ENCODE measurements at places on chromosomes 16 and 17.
A peak's percentile ranks its signal among the peaks of the same experiment; 100 is the strongest.

DNA sequence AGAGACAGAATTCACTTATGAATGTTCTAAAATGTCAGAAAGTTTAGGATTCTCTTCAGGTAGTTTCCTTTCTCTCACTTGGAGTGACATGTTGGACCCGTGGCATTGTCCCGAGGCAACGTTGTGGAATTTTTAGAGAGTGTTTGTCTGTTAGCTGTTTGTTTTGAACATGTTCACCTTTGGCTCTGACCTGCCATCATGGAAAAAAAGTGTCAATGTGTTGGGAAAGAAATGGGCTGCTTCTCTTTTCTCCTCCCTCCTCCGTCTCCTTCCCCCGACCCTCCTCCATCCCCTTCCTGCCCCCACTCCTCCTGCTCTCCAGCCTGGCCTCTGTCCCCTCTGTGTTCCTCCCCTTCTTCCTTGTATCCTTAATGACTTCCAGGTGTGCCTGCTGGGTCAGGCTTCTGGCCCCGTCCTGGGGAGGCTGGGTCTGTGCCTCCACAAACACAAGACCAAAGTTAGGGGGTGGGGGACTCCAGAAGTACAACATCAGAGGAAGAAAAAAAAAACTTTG lies 463.1 kb downstream of the MAF start:
- DNase-seq, result no peak

- no peak for DNase-seq
These were observed 370.1 kb upstream of the ZFHX3 start for GRCh38 chr16:73418051-73418450.

- no peak for DNase-seq
These were observed 272.8 kb upstream of the XYLT1 start for GRCh38 chr16:17743578-17743977.

DNA sequence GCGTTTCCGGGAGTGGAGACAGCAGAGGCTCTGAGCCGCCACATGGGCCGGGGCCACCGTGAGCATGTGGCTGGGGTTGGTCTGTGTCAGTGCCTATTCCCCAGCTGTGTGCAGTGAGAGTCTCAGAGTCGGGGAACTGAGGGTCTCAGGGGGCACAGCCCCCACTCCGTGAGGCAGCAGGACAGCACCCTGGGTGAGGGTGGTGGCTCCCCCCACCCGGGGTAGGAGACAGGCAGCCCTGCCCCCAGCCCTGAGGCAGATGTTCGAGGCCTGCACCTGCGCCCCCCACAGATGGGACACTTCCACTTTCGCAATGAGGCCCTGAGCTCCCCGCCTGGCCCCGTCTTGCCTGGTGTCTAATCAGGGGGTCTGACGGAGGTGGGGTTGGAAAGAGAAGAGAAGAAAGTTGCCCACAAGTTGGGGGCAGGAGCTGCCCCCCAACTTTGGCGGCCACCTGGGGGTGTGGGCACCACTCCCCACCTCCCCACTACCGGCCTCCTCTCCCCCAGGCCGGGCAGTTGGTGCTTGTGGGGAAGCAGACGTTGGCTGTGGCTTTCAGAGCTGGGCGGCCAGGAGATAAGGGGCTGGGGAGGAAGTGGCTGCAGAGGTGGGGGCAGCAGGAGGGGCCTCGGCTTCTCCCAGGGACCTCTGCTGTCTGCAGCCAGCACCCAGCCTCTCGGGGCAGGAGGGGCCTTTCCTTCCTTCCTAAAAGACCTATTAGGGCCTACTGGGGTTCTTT lies 1.8 kb upstream of the CBFA2T3 start:
- no peak for DNase-seq

GRCh38 chr16:31487720-31488467 lies 5.0 kb downstream of the SLC5A2 start:
- peak; percentile 62 for DNase-seq

DNA sequence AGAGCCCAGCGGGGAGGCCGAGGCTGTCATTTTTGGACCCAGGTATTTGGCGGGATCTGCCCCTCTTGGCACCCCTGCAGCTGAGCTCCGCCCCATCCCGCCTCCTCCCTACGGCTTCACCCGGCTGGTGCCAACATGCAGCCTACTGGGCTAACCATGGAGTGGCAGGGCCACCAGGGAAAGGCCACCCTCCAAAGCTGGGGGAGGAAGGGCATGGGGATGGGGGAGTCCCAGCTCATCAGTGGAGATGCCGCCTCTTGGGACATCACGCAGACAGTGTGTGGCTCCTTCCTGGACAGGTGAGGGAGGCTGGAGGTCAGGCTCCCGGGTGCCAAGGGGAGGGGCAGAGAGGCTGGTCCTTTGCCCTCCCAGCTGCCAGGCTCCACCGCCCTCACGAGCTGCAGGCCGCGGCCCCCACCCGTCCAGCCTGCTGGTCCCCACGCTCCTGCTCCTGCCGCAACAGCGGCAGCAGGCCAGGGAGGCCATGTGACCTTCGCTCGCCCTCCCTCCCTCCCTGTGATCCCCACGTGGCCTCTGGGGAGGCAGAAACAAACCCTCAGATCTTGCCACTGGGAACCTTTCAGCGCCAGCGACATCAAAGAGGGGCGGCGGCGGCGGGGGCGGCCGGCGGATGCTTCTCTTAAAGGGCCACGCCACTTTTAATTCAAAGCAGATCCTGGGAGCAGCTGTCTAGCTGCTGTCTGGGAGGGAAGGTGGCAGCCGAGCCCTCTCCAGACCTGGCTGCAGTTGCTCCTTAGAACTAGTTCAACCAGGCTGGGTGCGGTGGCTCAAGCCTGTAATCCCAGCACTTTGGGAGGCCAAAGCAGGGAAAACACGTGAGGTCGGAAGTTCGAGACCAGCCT lies 6.8 kb upstream of the NOTUM start:
- DNase-seq, result peak; percentile 61
